ENCODE measurements at places on chromosomes 3 and 15.
A peak's percentile ranks its signal among the peaks of the same experiment; 100 is the strongest.

- DNase-seq: peak; percentile 63
Observed at GRCh38 chr15:82810890-82811426, 1.5 kb downstream of the WHAMM start.

DNA sequence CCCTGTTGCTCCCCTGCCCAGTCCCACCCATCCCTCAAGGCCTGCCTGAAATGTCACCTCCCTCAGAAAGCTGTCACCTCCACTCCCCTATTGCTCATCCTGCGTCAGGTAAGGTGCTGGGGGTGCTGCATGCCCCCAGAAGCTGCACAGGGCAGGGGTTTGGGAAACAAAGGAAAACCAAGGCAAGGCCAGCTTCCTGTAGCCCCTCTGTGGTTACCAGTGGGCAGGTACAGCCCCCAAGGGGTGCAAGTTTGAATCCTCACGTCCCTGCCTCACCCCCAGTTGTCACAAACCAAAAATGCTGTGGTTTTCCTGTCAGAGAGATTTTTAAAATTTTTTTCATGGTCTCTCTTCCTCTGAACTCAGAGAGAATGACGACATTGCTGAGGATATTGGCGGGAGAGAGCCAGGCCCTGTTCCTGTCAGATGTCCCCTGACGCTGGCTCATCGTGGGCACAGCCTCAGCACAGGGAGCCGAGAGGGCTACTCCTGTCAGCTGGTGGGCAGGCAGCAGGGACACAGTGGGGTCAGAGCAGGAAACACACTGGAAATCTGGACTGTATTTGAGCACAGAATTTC, 27.0 kb downstream of the PSTPIP1 start:
- no peak for DNase-seq

- no peak for DNase-seq
Observed at GRCh38 chr3:110791995-110792686, 279.5 kb upstream of the NECTIN3 start.

DNA sequence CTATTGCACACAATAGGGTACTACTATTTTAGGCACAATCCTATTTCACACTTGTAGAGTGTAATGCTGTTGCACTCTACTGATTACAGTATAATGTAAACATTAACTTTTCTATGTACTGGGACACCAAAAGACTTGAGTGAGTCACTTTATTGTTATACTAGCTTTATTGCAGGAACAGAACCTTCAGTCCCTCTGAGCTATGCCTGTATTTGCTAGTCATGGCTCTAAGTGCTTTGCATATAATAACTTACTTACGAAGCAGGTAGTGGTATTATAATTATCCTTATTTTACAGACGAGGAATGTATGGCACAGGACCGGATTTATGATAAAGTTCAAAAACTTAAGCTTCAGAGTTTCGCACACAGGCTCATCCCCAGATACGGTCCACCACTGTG, 106.6 kb upstream of the SLC6A6 start:
- DNase-seq: no peak

DNA sequence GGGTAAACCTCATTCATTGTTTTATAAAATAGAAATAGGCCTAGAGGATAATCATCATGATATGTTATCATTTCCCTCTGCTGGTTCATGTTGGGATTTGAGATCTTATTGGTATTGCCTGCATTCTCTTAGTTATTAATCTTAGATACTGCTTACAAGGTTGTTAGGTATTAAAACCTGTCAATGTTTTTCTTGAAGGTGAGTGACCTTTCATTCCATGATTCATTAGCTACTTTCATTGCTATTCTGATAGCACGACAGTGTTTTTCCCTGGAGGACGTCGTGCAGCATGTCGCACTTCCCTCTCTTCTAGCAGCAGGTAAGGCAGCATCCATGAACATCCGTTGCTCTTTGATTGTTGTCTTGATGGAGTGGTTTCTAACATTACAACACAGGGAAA, 17.1 kb downstream of the P2RY12 start:
- DNase-seq: no peak

GRCh38 chr3:13023235-13023970, 49.8 kb downstream of the IQSEC1 start:
- DNase-seq: no peak

- DNase-seq: no peak
Observed at GRCh38 chr3:21847005-21847404, 96.0 kb upstream of the ZNF385D start.

GRCh38 chr3:193040836-193041672, 123.4 kb upstream of the MB21D2 start:
- no peak for DNase-seq

DNA sequence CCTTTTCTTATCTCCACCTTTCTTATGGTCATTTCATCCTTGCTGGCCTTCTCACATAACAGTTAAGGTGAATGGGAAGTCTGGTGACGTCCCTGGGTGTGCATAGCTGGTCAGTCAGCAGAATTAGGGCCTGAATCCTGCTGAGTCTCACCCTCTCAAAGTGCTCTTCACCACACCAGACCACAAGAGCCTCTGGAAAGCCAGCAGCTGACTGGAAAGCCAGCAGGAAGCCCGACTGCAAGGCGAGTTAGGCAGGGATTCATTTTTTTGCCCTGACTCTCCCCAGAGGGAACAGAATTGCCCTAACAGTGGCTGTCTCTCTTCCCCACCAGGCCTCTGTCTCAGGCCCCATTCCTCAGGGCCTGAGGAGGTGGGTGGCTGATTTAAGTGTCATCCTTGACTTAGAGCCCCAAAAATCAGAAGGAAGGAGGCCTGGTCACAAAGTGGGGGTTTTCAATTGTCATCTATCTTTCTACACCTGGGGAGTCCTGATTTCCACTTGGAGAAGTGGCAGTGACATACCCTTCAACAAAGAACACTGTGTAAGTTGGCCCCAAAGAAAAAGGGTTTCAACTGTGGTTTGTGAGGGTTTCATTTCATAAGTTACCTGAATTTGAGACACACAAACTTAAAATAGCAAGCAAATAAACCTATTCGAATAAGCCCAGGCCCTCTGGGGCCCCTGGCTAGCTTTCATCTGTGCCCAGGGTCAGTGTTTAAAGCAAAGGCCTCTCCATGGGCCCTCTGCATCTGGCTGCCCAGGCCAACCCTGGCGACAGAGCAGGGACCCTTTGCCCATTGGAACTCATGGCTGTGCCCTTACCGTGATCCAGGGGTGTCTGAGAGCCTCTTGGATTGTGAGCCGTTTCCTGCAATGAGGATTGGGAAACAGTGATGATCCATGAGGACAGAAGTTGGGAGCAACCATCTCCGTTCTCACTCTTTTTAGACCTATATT, 90.5 kb upstream of the HERC1 start:
- DNase-seq: no peak

- DNase-seq: no peak
Observed at GRCh38 chr15:45457220-45457619, 65.3 kb downstream of the SLC30A4 start.

- DNase-seq: no peak
Observed at GRCh38 chr15:73923488-73924164, 2.6 kb upstream of the LOXL1 start.

DNA sequence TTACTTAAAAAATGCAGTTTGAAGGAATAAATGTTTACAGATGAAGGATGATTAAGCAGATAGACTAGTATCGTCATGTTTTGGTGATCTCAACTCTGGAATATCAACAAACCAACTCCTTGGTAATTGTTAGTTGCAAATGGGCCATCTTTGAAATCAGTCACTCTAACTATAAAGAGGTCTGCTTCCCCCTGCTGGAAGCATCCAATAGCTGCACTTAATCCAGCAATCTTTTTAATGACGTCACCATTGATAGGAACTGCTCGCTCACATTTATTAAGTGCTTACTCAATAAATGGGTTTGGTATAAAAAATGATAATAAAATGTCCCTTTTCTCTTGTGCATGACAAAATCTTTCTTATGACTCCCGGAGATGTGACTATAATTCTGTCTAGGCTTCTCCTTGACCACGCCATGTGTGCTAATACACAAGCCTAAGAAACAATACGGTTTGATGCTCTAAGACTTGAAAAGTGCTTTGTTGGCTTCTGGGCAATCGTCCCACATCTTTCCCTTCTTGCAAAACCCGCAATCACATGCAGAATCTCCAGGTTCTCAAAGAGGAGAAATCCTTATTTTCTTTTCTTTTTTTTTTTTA, 227.6 kb upstream of the POU1F1 start:
- no peak for DNase-seq

DNA sequence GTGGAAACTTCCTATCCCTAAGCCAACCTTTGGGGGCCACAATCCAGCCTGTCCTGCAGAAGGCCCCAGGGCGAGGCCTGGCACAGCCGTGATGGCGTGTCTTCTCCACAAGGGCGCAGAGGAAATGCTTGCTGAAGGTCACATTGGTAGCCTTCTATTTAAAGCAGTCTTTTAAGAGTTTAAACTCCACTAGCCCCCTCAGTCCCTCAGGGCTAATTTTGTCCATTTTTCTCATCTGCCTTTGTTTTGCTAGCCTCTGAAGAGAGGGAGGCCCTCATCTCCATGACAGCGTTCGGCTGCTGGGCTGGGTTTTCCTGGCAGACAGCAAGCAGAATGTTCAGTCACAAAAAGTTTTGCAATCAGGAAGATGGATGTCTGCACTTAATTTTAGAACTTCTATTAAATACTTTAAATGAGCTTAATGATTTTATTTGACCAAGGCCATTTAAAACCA, 40.8 kb downstream of the RARB start:
- DNase-seq: no peak

GRCh38 chr3:11734-12133, 184.8 kb upstream of the CHL1 start:
- DNase-seq: no peak

- no peak for DNase-seq
Observed at GRCh38 chr3:195239121-195239520, 31.8 kb downstream of the XXYLT1 start.

DNA sequence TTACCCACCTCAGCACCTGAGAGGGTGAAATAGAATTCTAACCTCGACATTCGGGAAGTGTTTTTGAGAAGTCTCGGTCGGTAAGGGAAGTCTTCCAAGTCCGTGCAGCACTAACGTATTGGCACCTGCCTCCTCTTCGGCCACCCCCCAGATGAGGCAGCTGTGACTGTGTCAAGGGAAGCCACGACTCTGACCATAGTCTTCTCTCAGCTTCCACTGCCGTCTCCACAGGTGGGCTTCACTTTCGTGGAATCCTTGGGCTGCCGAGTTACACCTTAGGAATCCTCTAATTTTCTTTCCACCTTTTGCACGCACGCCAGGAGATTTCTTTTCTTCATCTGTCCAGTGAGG, 775 bp downstream of the CCNDBP1 start:
- no peak for DNase-seq

- DNase-seq: no peak
Observed at GRCh38 chr3:123138839-123139444, 62.8 kb upstream of the SEC22A start.

Measured in CD4-positive, alpha-beta T cell treated with Interleukin-15 for 1 hour (primary cell).